ENCODE measurements at places on chromosomes 4 and X.

- DNase-seq = no peak
Observed at GRCh38 chrX:27241981-27242380, 221.2 kb downstream of the PPP4R3C start.

DNA sequence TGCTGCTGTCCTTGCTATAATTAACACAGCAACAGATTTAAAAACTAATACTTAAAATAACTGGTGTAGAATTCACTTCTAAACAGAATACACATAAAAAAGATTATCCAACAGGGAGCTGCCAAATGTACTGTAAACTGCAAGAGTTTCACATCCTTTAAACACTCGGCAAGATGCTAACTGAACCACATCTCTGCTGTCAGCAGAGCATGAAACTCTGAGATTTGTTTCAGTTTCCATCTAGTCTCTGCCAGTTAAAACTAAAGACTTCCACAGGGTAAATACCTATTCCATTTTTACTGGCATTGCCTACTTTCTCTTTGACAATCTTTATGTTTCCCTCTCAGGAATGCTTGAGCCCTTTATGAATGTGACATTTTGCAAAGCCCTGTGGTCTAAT is 127.7 kb downstream of the SLC7A11 start:
- no peak for DNase-seq

GRCh38 chr4:63787326-63787725 is 621.9 kb downstream of the TECRL start:
- DNase-seq = no peak

DNA sequence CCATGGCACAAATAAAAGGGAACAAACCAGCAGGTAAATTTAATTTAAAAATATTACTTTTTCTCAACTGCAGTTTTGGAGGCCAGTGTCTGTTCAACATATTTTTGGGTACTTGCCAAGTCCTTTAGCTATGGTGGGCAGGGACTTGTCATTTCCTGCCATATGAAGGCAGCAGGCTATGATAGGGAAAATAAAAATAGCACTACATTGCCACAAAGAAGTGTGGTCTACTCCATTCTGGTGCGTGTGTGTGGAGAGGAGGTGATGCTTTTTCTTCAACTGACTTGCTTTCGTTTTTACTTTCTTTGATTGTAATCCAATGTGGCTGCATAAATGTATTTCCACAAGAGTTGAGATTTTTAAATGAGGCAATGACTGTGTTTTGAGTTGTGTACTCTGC is 17.2 kb downstream of the GPR174 start:
- no peak for DNase-seq

DNA sequence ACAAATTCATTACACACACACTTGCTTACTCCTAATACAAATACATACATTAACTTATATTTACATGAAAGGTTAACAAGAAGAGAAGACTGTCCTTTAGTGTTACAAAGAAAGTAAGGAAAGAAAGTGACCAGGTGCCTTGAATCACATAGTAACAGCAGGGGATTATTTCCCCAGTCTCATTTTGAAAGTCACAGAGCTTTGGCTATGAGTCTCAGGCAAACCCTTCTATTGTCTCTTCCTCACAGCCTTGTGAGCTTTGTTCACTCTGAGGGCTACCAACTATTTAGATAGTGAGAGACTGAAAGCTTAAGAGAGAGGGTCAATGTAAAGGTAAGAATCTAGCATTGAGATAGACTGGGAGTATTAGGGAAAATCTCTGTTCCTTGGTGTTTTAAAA is 161.6 kb downstream of the NPNT start:
- no peak for DNase-seq

GRCh38 chr4:13262816-13263215 is 221.3 kb downstream of the RAB28 start:
- DNase-seq = no peak

- no peak for DNase-seq
Observed at GRCh38 chrX:109840585-109840984, 107.5 kb upstream of the ACSL4 start.

GRCh38 chr4:67727124-67727850 is 26.3 kb upstream of the UBA6 start:
- no peak for DNase-seq

DNA sequence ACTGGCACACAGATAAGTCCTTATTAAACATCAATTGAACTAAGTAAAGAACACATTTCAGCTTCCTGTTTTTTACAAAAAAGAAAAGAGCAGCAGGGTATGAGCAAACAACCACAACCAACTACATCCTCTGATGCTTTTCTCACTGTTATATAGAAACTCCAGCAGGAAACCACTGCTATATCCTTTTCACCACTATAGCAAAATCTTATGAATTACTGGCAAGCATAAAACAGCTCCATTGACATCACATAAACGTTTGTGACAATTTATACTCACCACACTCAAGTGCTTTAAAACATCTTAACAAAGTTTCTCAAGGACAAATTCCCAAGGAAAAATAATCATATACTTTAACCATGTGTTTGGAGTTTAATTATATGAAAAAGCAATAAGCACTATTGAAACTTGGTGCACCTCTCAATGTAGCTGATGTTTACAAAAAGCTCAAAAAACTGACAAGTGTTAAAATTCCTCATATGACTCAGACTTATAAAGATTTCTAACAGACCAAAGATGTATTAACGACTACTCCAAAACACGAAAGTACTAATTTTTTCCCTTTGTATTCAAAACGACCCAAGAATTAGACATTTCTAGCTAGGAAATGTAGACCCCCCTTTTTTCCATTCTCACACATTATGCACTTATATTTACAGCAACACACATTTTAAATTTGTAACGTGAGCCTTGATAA is 12.9 kb downstream of the GPRIN3 start:
- no peak for DNase-seq

GRCh38 chr4:128220286-128221235 is 67.1 kb downstream of the PGRMC2 start:
- no peak for DNase-seq

- no peak for DNase-seq
Observed at GRCh38 chrX:13028871-13029636, 15.4 kb downstream of the FAM9C start.

GRCh38 chr4:107993969-107994368 is 4.3 kb downstream of the HADH start:
- no peak for DNase-seq

DNA sequence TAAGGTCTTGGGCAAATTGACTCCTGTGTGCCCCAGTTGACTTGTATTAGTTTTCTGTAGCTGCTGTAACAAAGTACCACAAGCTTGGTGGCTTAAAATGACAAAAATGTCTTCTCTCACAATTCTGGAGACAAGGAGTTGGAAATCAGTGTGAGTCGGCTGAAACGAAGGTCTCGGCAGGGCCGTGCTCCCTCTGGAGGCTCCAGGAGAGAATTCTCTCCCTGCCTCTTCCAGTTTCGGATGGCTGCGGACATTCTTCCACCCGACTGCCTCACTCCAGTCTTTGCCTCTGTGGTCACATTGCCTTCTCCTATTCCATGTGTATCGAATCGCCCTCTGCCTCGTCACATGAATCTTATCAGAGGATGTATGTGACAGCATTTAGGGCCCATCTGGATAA is 66.0 kb upstream of the PHOX2B start:
- DNase-seq = no peak

- no peak for DNase-seq
Observed at GRCh38 chr4:118338981-118339765, 13.6 kb downstream of the PRSS12 start.

DNA sequence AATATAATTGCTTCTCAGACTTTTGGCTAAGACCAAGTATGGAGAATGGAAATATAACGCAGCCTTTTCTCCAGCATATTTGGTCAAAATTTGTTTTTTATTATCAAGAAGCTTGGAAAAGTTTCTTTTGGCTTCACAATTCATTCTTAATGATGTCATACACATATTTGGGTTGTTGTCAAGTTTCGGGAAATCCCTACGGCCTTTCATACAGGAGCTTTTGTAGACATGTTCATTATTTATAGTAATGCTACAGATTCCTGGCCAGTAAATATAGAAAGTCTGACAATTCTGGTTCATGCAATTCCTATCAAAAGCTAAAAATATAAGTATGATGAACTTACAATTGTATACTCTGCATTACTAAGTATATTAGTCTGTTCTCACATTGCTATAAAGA is 112.9 kb downstream of the IRF2 start:
- no peak for DNase-seq

DNA sequence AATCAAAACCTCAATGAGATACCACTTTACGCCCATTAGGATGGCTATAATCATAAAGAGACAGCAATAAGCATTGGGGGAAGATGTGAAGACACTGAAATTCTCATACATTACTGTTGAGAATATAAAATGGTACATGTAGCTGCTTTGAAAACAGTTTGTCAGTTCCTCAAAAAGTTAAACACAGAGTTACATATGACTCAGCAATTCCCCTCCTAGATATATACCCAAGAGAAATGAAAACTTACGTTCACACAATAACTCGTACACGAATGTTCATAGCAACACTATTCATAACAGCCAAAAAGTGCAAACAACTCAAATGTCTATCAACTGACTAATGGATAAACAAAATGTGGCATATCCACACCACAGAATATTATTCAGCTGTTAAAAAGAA is 36.6 kb downstream of the PHF8 start:
- DNase-seq = no peak

DNA sequence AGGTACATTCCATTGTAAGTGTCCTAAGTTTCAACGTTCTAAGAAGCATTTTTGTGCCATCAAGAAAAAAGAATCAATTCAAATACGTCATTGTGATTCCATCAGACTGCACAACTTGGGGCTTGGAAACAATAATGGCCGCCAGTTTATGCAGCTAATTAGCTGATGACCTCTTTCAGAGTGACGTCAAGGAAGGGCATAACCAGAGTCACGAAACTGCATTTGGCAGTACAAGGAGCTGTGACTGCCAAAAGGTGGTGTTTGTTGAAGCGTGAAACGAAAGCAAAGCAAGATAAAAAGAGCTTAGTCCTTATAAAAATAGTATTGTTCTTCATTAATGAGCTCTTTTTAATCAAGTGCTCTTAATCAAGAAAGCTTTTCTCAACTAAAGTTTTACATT is 81.1 kb upstream of the SH3RF1 start:
- DNase-seq = no peak

GRCh38 chr4:172751550-172751949 is 417.1 kb upstream of the GALNT7 start:
- no peak for DNase-seq

GRCh38 chr4:46503739-46504138 is 113.8 kb upstream of the GABRA2 start:
- DNase-seq = no peak

DNA sequence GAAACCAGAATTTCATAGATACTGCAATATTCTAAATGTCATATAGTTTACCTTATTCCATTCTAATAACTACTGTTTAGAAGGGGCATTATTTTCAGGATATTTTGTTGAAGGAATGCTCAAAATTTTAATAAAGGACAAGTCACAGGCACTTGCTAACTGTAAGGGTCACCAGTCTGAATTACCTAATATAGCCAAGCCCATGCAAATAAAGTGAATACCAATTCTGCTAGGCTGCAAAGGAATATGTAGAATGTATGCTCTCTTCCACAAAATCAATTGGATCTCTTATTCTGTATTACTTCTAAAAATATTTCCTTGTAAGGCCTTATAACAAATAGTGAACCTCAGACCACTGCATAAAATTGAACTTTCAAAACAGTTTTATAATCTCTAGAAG is 52.3 kb upstream of the FAT4 start:
- no peak for DNase-seq

- DNase-seq = no peak
Observed at GRCh38 chr4:57194068-57194611, 84.0 kb upstream of the IGFBP7 start.

GRCh38 chr4:44629280-44629866 is 22.1 kb downstream of the YIPF7 start:
- DNase-seq = peak; percentile 9

- peak; percentile 15 for DNase-seq
Observed at GRCh38 chrX:106726485-106727437, at the start of gene RNF128. Gene RNF128 (plus strand): TSS chrX:106726701. CDS start chrX:106726914, 213 bp downstream.

DNA sequence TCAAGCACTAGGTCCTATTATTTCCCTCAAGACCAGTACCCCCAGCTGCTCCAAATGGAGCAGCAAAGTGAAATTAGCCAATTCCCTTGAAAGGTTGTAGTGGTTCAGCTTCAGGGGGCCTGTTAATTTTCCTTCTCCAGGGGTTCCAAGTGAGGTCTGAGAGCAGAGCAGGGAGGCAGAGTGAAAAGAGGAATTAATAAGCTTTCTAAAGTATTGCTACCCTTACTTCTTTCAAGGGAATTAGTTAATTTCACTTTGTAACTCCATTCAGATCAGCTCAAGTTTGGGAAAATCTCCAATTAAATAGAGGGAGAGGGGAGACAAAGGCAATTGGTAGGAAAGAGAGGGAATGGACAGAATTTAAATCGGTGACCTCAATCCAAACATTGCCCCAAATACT is 78.7 kb upstream of the SLC7A11 start:
- no peak for DNase-seq

- no peak for DNase-seq
Observed at GRCh38 chr4:59243038-59243437, 1957.1 kb upstream of the ADGRL3 start.

GRCh38 chr4:113056318-113056717 is 6.9 kb downstream of the ANK2 start:
- DNase-seq = no peak

DNA sequence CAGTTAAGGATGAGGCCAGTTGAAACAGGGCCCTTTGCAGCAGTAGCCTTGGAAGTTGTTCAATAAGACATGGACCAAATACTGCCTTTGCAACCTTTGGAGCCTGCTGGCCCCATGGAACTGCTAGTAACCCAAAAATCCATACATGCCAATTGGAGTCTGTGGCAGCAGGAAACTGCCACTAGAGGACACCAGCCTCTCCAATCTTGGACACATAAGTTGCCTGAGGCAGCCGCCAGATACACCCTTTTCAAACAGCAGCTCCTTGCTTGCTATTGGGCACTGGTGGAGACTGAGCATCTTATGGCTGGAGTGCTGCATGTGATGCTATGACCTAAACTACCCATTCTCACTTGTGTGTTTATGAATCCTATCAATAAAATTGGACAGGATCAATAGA is 14.8 kb upstream of the LAP3 start:
- DNase-seq = no peak

GRCh38 chr4:182575225-182575624 is 332.0 kb downstream of the TENM3 start:
- no peak for DNase-seq

- no peak for DNase-seq
Observed at GRCh38 chr4:48431401-48431800, 51.7 kb upstream of the SLC10A4 start.

DNA sequence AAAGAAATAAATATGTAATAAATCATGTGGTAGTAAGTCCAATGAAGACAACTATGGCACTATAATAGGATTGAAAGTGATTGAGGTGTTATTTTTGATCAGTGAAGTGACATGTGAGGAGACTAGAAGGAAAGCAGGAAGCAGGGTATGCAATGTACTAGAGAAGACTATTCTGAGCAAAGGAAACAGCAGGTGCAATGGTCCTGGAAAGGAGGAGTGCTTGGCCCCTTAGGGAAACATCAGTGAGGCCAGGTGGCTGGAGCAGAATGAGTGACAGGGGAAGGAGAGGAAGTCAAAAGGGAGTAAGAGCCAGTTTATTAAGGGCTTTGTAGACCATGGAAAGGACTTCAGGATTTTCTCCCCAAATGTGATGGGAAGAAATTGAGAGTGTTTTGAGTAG is 207.6 kb upstream of the HCCS start:
- DNase-seq = no peak

- DNase-seq = no peak
Observed at GRCh38 chr4:109383823-109384222, 49.8 kb upstream of the SEC24B start.

- DNase-seq = no peak
Observed at GRCh38 chr4:147037069-147037468, 91.4 kb upstream of the TTC29 start.

GRCh38 chr4:185394568-185395237 is 1.0 kb downstream of the LRP2BP start:
- no peak for DNase-seq

GRCh38 chr4:10666616-10667015 is 18.0 kb downstream of the CLNK start:
- no peak for DNase-seq

Measured in stimulated activated CD4-positive, alpha-beta T cell treated with anti-CD3 and anti-CD28 coated beads, Interleukin-4, amount 100 ng/mL, for 1 hour (primary cell).